PC-3 (cell line): ENCODE measurements at places on chromosomes 13 and 19. TPM values are rescaled to one million over a fixed set of nuclear protein-coding genes. Genes with fewer than 3 reads are reported as not detected.

GRCh38 chr13:40170982-40171381 lies 495.5 kb downstream of the FOXO1 start:
- peak; percentile 71 for DNase-seq
- H3K4me3 ChIP-seq = no peak overlapping the region
- H3K36me3 ChIP-seq = no peaks in the 10 kb centered on the region
- H3K4me1 ChIP-seq = peaks cover 18% of the 10 kb centered on the region
- no peak overlapping the region for H3K27ac ChIP-seq

DNA sequence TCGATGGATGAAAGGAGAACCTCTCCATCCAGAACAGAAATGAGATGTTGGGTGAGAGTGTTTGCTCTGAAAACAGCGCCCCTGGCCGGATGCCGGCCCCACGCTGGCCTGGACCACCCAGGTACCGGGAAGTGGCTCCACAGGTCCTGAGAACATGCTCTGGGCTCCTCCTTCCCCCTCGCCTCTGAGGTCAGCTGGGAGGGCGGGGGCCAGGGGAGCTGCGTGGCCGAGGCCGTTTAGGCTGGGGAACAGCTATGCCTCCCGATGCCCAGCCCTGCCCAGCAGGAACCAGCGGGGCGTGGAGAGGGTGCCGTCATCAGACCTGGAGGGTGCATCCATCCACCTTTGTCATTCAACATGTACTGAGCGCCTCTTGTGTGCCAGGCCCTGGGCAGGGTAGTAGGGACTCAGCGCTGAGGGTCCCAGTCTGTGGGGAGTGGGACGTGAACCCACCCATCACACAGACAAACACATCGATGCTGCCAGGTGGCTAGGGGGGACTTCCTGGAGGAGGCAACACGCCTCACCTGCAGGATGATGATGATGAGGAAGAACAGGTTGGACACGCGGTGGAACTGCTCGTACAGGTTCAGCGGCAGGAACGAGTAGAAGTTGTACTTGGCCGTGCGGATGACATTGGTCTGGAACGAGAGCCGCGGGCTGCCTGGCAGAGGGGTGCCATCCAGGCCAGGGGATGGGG lies 4.2 kb downstream of the ATP8B3 start:
- H3K27ac ChIP-seq = no peak overlapping the region
- H3K27me3 ChIP-seq = no peaks in the 10 kb centered on the region
- no peak overlapping the region for H3K4me3 ChIP-seq
- peaks cover 11% of the 10 kb centered on the region for H3K4me1 ChIP-seq
- no peaks in the 10 kb centered on the region for H3K36me3 ChIP-seq

DNA sequence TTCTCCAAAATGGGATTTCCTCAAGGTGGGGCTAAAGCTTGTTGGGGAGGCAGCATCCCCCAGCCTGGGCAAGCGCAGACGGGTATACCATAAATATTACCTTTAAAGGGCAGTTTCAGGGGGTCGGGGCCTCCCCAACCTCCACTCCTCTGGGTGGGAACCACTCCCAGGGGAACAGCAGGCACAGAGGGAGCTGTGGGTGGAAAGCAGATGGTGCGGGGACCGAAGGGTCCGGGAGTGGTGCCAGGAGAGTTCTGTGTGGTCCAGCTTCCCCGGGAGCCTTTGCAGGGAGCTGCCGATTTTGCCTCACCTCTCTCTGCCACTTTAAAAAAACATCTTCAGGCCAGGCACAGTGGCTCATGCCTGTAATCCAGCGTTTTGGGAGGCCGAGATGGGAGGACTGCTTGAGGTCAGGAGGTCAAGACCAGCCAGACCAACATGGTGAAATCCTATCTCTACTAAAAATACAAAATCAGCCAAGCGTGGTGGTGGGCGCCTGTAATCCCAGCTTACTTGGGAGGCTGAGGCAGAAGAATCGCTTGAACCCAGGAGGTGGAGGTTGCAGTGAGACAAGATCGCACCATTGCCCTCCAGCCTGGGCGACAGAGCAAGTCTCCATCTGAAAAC lies 5.5 kb downstream of the MAST3 start:
- no peaks in the 10 kb centered on the region for H3K27me3 ChIP-seq
- no peak overlapping the region for H3K4me3 ChIP-seq
- no peaks in the 10 kb centered on the region for H3K36me3 ChIP-seq
- H3K27ac ChIP-seq = no peak overlapping the region
- peaks cover 14% of the 10 kb centered on the region for H3K4me1 ChIP-seq

OR10H2 gene
- not detected in 2 replicates for total RNA-seq

SLAIN1 gene
- total RNA-seq = 5.0 and 12.7 TPM in 2 replicates

C5AR2 gene
- total RNA-seq = not detected in 2 replicates
